ENCODE measurements at places on chromosomes 13 and 19.

DNA sequence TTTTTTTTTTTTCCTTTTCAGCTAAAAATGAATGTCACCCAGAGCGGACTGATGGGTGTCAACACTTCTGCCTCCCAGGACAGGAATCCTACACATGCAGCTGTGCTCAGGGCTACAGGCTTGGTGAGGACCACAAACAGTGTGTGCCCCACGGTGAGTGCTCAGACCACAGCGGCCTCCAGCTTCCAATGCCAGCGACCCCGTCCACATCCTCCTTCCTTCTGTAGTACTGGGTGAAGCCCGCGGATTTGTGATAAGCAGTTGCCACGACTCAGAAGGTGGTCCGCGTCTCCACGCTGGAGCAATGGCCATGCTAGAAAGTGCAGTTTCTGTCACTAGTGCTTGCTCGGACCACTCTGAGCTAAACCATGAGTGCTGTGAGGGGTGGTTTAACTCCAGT is 6.0 kb downstream of the PROZ start:
- DNase-seq: no peak

- DNase-seq: no peak
Observed at GRCh38 chr13:49693877-49694276, 2.6 kb upstream of the EBPL start.

- DNase-seq: peak; percentile 18
Observed at GRCh38 chr13:74040200-74040599, 94.0 kb downstream of the KLF12 start.

DNA sequence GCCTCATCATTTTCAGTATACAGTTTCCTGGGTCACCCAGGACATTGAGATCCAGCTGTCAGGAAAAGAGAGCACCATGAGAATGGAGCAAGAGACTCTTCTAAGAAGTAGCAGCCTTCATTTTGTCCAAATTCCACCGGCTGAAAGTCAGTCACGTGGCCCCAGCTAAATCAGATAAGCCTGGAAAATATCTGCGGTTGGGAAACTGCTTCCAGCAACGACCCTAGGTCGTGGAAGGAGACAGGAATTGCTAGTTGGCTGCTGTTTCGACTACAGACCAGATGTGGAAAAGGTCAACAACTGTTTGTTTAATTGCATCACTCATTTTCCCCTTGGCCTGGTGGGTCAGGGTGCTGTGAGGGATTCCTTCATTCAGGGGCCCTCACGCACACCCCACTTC is 107.0 kb downstream of the ZNF536 start:
- DNase-seq: no peak

GRCh38 chr13:48253849-48254248 is 20.8 kb downstream of the ITM2B start:
- no peak for DNase-seq

DNA sequence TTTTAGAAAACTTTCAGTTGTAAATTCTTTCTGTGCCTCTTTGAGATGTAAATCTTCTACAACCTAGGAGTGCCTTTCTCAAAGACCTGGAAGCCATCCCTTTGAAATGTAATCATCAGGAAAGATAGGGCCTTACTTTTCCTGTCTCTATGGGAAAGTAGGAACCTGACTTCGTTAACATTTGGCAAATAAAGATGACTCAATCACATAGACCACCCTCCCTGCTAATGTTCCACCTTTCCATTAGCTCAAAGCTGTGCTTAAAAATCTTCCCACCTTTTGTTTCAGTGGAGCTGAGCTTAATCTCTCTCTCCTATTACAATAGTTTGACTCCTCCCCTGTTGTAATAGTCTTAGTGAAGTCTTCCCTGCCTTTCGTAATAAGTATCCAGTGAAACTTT is 247.7 kb downstream of the OLFM4 start:
- no peak for DNase-seq

GRCh38 chr19:56983171-56983570 is 136.6 kb upstream of the USP29 start:
- no peak for DNase-seq

GRCh38 chr19:55541091-55541490 is 4.2 kb upstream of the SBK2 start:
- DNase-seq: no peak

- DNase-seq: peak; percentile 11
Observed at GRCh38 chr13:112443191-112443994, 67.2 kb downstream of the SPACA7 start.

DNA sequence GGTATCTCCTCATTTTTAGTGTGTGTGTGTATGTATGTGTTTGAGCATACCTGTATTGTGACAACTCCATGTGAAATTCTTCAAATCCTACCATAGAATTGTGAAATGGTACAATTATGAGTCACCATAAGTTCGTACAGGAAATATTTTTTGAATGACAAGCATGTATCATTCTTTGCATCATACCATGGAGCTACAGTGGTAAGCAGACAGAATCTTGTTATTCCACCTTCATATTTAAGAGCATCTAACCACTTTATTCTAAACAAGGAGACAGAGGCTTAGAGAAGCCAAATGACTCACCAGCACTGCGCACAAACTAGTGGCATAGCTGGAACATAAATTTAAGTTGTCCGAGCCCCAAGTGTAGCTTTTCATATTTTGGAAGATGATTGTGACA is 4.5 kb upstream of the EPSTI1 start:
- DNase-seq: no peak

- peak; percentile 86 for DNase-seq
Observed at GRCh38 chr13:40666045-40666932, at the start of gene FOXO1. Gene FOXO1, minus strand, starts transcription at chr13:40666641. Its CDS starts 429 bp downstream, at chr13:40666212.

DNA sequence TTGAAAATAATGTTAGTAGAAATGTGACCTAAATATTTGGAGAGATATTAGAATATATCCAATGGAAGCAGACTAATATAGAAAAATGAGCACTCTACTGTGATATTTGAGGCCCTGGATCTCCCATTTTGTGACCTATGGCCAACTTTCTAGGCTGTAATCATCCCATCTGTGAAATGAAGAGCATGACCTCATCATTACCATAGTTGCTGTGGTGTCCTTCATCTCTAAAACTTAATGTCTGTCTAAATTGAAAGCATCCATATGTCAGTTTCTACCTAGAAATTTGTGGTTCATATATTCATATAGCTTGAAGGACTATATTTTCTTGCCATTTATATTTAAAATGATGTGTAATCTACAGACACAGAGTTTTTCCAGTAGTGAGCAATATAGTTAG is 41.6 kb downstream of the PAN3 start:
- DNase-seq: no peak

Data from stimulated activated CD4-positive, alpha-beta T cell treated with anti-CD3 and anti-CD28 coated beads, Interleukin-1b, Interleukin-23, amount 100 ng/mL, for 48 hours (primary cell).